Right lung (tissue), 10 donors: ENCODE measurements at places on chromosomes 16 and 17.

DNA sequence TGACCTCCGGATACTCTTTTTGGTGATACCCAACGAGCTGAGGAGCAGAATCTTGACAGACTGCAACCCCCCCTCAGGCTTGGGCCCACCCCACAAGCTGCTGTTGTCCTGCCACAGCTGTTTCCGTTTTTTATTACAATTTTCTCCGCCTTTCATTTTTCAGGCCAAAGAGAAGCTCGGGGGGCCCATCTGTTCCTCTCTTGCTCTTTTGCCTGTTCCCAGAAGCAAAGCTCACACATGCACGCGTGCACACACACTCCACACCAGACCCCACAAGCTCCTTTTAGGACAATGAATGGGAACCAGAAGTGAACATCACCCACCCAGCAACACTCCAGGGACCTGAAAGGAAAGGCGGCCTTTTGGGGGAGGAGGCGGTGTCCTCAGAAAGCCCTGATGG, 16.3 kb downstream of the SOX9 start:
- DNase-seq = no peak

GRCh38 chr16:15509051-15509592, 74.7 kb downstream of the BMERB1 start:
- no peak for DNase-seq

DNA sequence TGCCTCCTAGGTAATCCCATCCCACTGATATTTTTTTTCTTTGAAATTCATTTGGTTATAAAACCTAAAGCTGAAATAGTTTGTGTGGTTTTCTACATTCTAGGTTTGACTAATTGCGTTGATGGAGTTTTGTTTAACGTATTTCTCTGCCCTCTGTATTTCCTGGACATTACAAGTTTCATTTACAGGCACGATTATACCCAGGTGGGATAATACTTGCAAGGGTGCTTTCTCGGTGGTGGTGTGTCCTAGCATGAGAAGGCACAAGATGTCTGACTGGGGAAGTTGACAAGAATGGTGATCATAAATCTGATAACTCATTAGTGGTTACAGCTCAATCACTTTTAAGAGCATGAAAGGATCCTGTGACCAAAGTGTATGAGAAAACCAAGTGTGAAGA, 45.0 kb downstream of the DYNLRB2 start:
- no peak for DNase-seq

- DNase-seq = no peak
These were observed 349.3 kb downstream of the WWOX start for GRCh38 chr16:78448658-78449271.

DNA sequence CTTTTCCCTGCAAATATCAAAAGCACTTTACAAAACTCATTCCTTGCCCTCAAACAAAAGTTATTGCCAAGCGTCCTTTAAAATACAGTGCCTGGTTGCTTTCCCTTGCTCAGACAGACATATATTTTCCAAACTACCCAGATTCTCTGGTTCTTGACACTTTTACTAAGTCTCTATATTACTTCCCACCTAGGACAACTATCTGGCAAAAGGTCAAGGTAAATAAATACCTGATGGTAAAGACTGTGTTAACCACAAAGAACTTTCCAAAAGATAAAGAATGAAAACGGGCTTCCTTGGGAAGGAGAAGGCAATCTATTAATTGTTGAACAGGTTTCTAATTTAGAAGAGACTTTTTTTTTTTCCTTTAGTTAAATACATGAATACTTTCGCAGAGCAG, 1.9 kb downstream of the HS3ST3A1 start:
- DNase-seq = no peak
